K562 (cell line): ENCODE measurements at places on chromosomes 4 and X.

GRCh38 chrX:40964633-40965586, 120.3 kb upstream of the USP9X start:
- peak; percentile 13 for DNase-seq

DNA sequence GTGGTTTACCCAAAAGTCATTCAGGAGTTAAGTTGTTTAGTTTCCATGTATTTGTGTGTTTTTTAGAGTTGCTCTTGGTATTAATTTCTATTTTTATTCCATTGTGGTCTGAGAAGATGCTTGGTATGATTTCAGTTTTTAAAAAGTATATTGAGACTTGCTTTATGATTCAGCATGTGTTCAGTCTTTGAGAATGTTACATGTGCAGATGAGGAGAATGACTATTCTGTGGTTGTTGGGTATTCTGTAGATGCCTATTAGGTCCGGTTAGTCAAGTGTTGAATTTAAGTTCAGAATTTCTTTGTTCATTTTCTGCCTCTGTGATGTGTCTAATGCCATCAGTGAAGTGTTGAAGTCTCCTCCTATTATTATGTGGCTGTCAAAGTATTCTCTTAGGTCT, 249.4 kb downstream of the ARHGAP10 start:
- no peak for DNase-seq

DNA sequence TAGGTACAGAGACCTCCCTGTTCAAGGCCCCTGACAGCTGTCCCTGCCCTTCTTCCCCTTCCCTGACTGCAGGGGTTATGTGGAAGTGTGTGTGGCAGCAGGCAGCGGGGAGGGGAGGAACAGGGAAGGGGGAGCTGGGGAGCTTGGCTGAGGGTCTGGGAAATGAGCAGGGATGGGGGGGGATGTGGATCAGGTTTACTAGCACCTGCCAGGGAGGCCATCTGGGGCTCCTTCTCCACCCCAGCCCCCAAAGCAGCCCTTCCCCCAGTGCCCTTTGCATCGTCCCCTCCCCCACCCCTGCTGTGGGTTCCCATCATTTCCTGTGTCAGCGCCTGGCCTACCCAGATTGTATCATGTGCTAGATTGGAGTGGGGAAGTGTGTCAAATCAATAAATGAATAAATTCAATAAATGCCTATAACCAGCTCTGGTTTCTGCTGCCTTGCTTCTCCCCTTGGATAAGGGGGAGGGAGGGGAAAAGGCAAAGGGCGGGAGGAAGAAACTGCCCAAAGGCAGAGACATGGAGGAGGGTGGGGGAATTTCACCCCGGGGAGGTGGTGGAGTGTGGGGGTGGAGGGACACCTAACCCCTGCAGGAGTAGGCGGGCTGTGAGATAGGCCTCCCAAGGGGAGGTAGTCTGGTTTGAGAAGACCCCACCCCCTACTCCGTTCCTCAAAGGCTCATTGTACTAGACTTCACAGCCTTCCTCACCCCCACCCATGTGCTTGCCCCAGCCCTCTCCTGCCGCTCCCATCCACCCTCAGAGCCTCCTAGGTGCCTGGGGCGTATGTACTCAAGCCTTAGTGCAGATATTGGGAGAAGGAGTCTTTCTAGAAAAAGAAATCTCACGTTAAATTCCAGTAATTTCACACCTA, 3.2 kb downstream of the CXorf65 start:
- DNase-seq = peak; percentile 83

DNA sequence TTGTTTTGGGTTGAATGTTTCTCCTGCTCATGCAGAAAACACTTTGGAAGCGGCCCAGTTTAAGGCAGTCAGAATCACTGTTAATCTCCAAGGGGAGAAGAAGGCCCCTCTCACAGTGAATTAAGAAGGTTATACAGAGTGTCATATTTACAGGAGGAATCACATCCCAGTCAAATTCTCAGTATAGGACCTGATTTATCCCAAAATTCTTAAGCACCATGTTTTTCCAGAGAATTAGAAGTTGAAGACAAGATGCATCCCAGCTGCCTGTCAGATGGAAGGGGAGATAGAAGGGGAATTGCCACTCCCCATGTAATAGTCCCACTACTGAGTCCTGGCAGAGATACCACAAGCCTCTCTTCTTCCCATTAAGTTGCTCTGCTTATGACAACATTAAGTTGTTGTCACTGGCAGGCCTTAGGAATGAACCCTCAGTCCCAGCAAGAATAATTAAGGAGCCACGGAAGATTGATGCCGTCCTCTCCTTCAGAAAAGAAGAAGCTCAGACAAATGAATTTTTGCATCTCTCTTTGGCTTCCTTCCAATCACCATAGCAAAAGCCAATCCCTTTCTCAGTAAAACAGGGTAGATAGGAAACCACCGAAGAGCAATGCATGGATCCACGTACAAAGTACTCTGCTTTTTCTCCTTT, 138.4 kb downstream of the LDB2 start:
- DNase-seq = no peak

DNA sequence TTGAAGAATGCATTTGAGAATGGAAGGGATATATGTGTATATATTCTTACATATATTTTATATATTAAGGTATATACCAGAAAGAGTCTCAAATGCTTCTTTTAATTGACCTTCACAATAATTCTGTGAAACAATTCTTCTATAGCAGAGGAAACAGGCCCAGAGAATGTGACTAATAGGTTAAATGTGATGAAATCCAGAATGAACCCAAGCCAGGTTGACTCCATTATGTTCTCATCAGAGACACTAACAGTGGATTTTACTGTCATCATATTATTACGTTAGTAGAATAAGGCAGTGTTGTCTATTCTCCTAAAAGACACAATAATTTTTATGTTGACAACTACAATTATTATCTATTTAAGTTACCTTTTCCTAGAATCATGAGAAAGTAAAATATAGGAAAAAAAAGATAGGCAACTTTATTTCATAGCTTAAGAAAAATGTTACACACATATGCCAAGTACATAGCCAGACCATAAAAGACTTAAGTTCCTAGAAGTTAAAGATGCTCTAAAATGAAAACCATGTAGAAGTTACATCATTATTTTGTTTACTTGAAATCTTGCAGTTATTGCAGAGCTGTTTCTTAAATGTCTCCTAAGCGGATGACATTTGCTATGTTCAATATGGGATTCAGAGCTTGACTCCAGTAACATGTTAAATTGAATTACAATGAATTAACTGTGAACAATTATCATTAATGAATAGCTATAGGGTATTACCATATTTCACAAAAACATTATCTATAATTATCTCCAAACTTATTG, 56.2 kb upstream of the ANKRD50 start:
- no peak for DNase-seq

DNA sequence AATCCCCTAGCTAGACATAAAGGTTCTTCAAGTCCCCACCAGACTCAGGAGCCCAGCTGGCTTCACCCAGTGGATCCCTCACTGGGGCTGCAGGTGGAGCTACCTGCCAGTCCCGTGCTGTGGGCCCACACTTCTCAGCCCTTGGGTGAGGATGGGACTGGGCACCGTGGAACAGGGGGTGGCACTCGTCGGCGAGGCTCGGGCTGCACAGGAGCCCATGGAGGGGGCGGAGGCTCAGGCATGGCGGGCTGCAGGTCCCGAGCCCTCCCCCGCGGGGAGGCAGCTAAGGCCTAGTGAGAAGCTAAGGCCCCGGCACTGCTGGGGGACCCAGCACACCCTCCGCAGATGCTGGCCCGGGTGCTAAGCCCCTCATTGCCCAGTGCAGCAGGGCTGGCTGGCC, 16.1 kb upstream of the ACSL4 start:
- no peak for DNase-seq

GRCh38 chrX:139052461-139052860, 340.9 kb upstream of the FGF13 start:
- DNase-seq = no peak

DNA sequence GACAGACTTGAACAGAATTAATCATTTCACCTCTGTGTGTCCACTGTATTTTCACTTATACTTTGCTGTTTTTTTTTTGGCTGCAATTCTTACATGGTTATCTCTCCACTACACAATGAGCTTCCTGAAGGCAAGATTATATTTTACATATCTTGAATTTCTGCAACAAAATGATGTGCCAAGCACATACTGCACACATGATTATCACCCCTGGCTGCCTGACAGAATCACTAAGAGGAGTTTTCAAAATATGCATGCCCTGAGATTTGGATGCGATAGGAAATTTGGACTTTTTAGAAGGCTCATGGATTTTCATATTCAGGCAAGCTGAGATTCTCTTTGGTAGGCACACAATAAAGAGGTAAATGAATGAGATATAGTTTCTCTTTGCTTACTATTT, 1162.1 kb upstream of the IGFBP7 start:
- no peak for DNase-seq

DNA sequence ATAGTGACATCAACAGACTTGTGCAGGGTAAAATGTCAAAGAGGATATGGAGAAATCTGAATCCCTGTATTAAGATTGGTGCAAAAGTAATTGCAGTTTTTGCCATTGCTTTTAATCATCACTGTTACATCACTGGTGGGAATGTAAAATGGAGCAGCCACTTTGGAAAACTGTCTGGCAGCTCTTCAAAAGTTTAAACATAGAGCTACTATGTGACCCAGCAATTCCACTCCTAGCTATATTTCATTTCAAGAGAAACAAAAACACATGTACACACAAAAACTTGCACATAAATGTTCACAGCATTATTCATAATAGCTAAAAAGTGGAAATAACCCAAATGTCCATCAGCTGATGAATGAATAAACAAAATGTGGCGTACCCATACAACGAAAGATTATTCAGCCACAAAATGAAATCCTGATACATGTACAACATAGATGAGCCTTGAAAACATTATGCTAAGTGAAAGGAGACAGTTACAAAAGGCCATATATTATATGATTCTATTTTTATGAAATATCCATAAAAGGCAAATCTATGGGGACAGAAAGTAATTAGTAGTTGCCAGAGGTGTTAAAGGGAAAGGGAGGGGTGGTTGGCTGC, 106.4 kb downstream of the AMELX start:
- DNase-seq = no peak

DNA sequence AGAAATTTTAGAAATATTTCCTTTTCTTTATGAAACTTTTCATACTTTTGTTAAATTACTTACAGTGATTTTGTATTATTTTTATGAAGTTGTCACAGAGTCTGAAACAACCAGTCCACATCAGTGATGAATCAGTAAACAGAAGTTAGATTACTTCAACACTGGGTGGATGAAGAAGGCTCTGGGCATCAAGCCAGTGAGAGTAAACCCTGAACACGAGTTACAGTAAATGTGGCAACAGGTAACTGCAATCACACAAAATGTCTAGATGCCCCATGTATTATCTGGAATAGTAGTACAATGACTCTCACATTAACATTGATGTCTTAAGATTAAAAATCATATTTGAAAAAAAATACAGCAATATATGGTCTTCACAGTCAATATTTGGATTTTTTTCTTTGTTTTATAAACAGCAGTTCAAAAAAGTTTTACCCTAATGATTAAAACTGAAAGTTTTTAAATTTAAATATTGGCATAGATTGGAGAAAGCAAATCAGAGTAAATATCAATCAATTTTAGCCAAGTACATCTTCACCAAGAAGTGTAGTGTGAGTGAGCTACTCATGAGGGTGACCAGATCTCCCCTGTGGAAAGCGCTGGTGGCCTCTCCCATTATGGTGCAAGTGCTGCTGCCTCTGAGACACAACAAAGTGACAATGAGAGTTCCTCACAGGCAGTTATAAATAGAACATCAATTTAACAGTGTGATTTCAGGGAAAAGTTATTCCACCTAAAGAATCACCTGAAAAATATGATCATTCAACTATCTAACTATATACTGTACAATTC, 63.2 kb upstream of the UGT2B7 start:
- no peak for DNase-seq

- no peak for DNase-seq
Measured at GRCh38 chr4:141871086-141871770, 234.8 kb downstream of the IL15 start.

- DNase-seq = no peak
Measured at GRCh38 chr4:40720916-40721315, 28.8 kb upstream of the NSUN7 start.

GRCh38 chr4:108146819-108147218, 21.9 kb downstream of the LEF1 start:
- DNase-seq = no peak

DNA sequence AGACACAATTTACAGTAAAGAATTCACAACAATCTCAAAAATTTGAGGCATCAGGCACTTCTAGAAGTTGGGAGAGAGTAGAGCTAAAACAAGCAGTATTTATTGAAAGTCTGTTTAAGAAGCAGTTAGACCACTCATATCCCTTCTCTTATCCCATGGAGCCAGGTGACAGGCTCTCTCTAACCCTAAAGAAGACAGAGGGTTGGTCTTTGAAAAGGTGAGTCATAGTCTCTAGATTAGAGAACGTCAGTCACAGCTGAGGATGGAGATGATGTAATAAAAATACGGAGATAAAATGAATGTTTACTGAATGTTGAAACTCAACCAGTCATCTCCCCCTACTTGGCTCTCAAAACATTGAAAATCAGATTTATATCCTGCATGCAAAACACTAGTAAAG, 223.8 kb downstream of the CHIC2 start:
- no peak for DNase-seq

GRCh38 chr4:986428-986878, 391 bp upstream of the IDUA start:
- no peak for DNase-seq

- DNase-seq = no peak
Measured at GRCh38 chrX:80550722-80551121, 130.5 kb downstream of the TENT5D start.

GRCh38 chr4:87045234-87045558, 110.4 kb downstream of the AFF1 start:
- no peak for DNase-seq

DNA sequence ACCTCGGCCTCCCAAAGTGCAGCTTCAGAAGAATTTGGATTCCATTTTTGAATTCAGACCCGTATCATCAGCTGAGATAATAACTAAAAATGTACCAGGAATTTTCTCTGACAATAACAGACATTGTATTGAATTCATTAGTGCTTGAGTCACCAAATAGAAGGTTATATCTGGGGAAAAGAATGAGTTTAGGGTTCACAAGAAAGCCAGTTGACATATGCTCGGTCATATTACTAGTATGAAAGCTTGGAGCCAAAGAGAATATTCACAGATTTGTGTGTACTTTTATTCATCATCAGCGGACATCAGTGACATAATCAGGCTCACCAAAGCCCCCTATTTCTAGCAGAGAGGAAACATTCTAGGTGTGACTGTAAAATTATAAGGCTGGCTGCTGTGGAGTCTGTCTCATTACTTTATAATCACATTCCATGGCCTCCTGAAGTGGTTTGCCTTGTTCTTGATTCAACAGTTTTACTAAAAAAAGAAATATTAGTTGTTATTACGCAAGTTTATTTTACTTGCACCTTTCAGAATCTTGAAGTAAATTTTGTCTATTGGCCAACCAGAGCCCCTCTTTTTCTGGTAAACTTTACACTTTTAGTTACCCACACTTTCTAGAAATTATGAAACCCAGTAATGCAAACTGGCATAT, 14.6 kb upstream of the DCTD start:
- no peak for DNase-seq

- DNase-seq = no peak
Measured at GRCh38 chrX:40855411-40855810, 120.1 kb upstream of the MED14 start.

DNA sequence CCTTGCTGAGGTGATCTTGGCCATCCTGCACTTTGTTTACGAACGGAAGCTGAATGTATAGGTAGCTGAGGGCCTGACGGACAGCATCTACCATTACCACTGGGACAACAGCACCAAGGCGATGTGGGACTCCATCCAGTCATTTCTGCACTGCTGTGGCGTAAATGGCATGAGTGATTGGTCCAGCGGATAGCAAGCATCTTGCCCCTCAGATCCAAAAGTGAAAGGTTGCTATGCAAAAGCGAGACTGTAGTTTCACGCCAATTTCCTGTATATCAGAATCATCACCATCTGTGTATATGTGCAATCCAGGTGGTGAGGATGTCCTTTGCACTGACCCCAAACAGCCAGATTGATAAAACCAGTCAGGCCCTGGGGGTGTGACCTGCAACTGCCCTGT, 4.2 kb upstream of the PYURF start:
- no peak for DNase-seq
